ENCODE measurements at places on chromosomes 7 and 10.
A peak's percentile ranks its signal among the peaks of the same experiment; 100 is the strongest.

- DNase-seq = no peak
Observed at GRCh38 chr7:41567731-41568114, 135.2 kb downstream of the INHBA start.

DNA sequence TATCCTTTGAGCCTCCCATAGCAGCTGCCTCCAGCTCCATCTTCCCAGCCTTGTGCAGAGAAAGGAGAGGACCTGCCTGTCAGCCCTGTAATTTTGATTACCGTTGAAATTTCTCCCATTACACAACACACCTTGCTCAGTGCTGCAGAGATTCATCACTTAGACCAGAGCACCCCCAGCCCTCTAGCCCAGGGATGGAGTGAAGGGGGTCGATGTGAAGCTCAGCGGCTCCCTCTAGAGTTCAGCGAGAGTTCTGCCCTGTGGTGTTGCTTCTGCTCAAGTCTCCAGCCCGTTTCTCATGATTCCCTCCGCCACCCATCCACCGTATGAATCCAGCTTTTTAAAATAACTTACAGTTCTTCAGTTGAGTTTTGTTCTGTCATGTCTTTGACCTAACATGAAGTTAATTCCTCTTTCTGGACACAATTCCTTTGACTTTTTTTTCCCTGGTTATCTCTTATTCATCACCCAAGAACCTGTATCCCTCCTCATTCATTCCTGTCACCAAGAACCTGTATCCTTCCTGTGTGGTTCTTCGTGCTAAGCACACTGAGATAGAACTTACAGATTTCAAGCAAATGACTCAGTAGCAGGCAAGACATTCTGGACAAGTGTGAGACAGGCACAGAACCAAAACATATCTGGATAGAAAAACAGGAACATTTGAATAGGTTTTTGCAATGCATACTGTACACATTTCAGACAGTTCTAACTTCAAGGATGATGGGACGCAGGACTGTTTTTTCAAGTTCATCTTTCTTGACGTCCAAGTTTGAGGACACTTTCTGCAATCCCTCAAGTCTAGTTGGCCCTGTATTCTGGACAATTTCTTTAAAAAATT, 35.0 kb upstream of the ZNF32 start:
- no peak for DNase-seq

- no peak for DNase-seq
Observed at GRCh38 chr7:107390916-107391315, 78.9 kb upstream of the GPR22 start.

GRCh38 chr7:6376820-6377219, 70.9 kb downstream of the DAGLB start:
- peak; percentile 44 for DNase-seq

- DNase-seq = no peak
Observed at GRCh38 chr10:100510533-100511308, 8.9 kb downstream of the SEC31B start.

DNA sequence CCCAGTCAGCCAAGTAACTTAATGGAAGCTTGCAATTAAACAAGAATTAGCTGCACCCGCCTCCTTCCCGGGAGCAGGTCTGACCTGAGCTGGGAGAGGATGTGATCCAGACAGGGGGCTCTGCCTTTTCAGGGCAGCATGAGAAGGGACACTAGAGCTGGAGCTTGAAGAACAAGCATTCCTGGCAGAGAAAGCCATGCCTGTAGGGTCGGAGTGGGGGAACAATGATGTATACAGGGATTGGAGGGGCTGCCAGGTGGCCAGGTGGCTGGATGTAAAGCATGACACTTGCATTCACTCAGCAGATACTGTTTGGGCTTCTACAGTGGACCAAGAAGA, 112.5 kb downstream of the GRK5 start:
- no peak for DNase-seq
